ENCODE measurements at places on chromosomes 7 and 10.
A peak's percentile ranks its signal among the peaks of the same experiment; 100 is the strongest.

- DNase-seq, result no peak
Observed at GRCh38 chr7:90671571-90671970, 75.5 kb downstream of the CDK14 start.

GRCh38 chr7:143042159-143042789 lies 9.9 kb upstream of the OR6V1 start:
- DNase-seq, result no peak

- no peak for DNase-seq
Observed at GRCh38 chr7:140025814-140026433, 36.8 kb downstream of the PARP12 start.

DNA sequence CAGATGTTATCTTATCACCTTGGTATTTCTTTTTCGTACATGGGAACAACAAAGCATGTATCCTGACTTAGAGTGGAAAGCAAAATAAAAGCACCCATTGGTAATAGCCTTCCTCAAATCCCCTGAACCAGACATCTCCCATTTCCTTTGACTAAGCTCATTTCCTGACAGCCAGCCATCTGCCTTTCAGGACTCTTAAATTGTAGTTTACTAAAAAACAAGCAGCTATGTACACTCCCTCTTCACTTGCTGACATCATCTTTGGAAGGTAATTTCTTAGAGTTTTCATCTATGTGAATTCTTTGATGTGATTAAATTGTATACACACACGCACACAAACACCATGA lies 40.7 kb downstream of the ARL4A start:
- no peak for DNase-seq

- DNase-seq, result no peak
Observed at GRCh38 chr10:18860631-18861240, 187.9 kb upstream of the MALRD1 start.

GRCh38 chr7:116509982-116510579 lies 10.5 kb downstream of the CAV2 start:
- DNase-seq, result no peak

- DNase-seq, result no peak
Observed at GRCh38 chr10:13956826-13957225, 370.1 kb downstream of the PRPF18 start.

DNA sequence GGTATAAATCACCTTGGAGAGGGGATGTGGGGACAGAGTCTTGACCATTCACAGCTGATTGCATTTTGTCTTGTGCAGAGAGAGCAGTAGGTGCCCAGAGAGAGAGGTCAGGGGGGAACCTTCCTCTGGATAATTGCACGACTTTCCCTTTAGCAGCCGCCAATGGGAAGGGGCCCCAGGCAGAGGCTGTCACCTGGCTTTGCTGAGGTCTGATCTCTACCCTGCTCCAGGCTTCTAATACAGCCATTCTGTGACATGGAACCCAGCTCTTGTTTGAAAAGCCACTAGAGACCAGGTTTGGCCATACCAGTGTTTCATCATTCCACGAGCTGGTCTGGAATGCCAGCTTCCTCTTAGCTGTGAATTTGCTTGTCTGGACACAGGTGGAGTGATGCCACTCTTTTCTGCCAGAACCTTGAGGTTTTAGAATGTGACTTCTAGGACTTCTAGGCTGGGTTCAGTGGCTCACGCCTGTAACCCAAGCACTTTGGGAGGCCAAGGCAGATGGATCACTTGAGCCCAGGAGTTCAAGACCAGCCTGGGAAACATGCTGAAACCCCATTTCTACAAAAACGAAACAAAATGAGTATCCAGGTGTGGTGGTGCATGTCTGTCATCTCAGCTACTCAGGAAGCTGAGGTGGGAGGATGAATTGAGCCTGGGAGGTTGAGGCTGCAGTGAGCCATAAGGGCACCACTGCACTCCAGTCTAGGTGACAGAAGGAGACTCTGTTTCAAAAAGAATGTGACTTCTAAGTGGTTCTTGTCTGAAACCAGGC lies 159.9 kb downstream of the CAMK1D start:
- DNase-seq, result peak; percentile 19

GRCh38 chr10:63346015-63346441 lies 119.7 kb downstream of the JMJD1C start:
- DNase-seq, result no peak

- DNase-seq, result no peak
Observed at GRCh38 chr10:27479016-27479415, 25.1 kb upstream of the RAB18 start.

- DNase-seq, result no peak
Observed at GRCh38 chr7:4806983-4807597, 31.7 kb downstream of the AP5Z1 start.

DNA sequence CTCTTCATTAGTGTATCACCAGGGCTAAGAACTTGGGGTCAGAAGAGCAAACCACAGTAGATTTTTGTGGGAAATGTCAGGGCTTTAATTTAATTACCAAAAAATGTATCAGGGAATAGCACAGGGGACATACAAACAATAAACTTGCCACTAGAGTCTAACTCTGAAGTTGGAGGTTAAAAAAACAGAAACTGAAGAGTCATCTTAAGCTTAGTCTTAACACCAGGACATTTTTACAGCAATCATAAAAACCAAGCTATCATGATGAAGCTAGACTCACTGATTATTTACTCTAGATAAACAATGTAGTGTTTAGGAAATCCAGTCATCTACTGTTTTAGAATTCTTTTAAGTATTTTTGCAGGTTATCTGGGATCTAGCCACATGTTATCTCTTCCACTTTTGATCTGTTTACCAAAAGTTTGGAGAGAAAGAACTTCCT lies 48.4 kb upstream of the GLI3 start:
- no peak for DNase-seq
